ENCODE measurements at places on chromosomes 2 and 18.
A peak's percentile ranks its signal among the peaks of the same experiment; 100 is the strongest.

DNA sequence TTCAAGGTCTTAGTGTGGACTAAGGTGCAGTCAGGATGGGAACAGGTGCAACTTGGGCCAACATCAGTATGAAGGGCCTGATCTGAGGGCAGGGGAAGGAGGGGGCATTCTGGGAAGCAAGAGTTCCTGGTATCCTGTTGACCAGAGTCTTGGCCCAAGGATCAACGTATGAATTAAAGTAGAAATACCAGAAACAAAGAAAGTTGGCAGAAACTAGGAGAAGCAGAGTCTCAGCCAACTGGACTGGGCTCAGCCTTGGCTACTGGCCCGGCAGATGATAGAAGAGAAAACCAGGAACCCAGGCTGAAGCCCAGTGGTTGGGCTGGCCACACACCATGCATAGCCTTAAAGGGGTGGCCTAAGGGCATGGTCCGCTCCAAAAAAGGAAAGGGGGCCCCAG, 2.3 kb downstream of the CETN1 start:
- no peak for DNase-seq

DNA sequence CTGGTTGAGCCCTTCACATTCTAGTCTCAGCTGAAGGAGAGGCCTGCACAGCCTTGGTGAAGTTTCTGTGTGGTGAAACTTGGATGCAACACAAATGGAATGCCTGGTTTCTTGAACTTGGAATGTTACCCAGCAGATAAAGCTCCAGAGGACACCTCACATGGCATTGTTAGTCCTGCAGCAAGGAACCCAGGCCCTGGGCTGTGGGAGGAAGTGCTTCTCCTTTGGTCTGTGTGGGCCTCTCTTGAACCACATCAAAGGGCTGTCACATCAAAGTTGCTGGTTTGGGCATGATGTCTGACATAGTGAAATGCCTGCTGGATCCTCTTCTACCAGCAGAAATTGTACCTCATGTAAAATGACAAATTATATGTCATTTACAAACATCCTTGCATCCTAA, 198.5 kb downstream of the FHOD3 start:
- DNase-seq: no peak

DNA sequence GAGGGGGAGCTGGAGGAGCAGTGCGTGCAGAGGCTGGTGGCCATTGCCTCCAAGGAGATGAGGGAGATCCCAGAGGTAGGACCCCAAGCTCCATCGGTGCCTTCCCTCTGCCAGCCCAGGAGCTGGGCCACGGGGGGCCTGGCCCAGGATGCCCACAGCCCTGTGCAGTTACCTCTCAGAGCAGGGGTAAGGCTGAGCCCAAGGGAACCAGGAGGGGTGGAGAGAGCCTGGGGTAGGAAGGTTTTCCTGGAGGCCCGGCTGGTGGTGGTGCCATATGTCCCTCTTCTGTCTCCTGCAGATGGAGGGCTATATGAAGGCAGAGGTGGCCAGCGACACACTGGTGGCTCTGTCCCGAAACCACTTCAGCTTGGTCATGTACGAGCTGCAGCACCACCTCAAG, 11.4 kb downstream of the MROH2A start:
- no peak for DNase-seq

GRCh38 chr2:152468899-152469692, 134.1 kb downstream of the FMNL2 start:
- peak; percentile 51 for DNase-seq

GRCh38 chr2:196131384-196131937, 39.9 kb downstream of the STK17B start:
- DNase-seq: no peak

GRCh38 chr2:69636395-69636794, 7.1 kb downstream of the AAK1 start:
- DNase-seq: no peak

GRCh38 chr2:15776629-15776919, 163.8 kb upstream of the MYCN start:
- no peak for DNase-seq

DNA sequence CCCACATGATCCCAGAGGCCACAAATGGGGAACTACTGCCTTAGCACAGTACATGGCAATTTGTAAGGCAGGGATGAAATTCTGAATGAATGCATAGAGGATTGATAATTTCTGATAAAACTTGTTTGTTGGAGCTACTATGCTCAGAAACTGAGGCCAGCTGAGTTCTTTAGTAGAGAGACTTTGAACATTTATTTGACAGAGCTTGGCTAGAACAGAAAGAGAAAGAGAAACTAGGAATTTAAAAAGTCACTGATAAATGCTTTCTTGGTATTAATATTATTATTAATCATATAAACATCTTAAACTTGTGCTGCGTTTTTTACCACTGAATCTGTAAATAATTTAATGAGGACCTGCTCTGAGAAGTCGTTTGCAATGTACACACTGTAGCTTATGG, 923.7 kb upstream of the CNTNAP5 start:
- no peak for DNase-seq

DNA sequence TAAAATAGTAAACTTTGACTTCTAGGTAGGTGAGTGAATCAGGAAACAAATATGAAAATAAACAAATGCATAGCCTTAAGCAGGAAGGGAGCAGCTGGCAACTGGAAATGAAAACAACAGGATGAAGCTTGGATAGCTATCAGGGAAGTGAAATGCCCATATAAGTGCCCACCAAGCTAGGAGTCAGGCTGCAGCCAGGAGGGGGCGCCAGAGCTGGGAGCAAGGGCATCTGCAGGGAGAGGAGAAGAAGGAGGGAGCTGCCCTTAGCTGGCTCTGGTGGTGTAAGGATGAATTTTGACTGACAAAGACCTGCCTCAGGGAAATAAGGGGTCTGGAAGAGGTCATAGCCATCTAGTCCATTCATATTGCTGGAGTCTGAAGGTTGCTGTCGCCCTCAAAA, 298.3 kb downstream of the TDRD15 start:
- peak; percentile 45 for DNase-seq

DNA sequence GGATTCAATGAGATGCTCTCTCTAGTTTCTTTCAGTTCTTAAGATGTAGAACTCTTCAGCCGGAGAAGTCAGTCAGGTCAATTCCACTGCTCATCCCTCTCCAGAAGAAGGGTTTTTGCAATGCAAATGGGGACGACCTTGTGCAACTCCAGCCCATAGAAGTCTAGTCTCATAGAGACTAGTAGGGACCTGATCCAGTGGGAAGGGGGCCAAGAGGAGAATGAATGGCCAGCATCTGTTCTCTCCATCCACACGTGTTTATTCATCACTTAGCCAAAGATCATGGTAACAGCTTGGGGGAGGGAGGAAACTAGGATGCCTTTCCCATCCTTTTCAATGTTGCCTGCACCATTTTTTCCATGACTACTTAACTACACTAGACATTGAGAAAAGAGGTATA, 120.2 kb downstream of the LAMA3 start:
- no peak for DNase-seq

- no peak for DNase-seq
These were observed 82.9 kb downstream of the GRB14 start for GRCh38 chr2:164538240-164538866.

- DNase-seq: no peak
These were observed 69.8 kb downstream of the CDH19 start for GRCh38 chr18:66534110-66534509.

GRCh38 chr2:219536967-219537366, 6.6 kb downstream of the CHPF start:
- DNase-seq: no peak

DNA sequence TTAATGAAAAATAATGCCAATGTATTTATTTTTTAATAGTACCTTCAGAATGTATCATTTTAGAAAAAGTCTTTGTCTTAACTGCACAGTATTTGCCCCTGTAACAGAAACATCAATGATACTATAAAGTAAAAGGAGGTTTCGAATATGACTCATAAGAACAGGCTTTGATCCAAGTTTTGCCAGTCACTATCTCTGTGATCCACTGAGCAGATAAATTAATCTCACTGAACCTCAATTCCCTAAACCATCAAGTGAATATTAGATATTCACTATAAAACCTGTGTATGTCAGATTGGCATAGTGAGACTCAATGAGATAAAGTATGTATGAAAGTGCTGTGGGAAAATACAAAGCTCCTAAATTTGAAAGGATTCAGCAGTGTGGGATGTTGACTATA, 292.1 kb downstream of the EXOC6B start:
- no peak for DNase-seq

GRCh38 chr18:48007955-48008701, 77.7 kb upstream of the SMAD2 start:
- peak; percentile 29 for DNase-seq

- no peak for DNase-seq
These were observed 53.1 kb downstream of the CTDP1 start for GRCh38 chr18:79732721-79733025.

DNA sequence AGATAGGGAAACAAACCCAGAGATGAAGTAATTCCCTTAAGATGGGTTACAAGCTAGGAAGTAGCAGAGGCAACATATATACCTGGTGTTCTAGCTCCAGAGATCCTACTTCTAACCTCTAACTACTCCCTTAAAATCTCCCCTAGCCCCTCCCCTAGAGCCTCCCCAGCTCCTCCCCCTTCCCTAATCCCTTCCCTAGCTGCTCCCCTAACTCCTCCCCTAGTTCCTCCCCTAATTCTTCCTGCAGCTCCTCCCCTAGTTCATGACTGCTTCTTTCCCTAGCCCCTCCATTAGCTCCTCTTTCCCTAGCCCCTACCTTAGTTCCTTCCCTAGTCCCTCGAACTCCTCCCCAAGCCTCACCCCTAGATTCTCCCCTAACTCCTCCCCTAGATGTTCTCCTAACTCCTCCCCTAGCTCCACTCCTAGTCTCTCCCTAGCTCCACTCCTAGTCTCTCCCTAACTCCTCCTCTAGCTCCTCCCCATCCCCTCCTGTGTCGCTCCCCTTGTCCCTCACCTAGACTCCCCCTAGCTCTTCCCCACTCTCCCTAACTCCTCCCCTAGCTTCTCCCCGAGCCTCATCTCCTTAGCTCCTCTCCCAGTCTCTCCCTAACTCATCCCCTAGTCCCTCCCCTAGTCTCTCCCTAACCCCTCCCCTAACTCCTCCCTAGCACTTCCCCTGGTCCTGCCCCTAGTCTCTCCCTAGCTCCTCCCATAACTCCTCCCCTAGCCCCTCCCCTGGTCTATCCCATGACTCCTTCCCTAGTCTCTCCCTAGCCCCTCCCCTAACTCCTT, 108.9 kb downstream of the CD226 start:
- no peak for DNase-seq

GRCh38 chr18:58609536-58609993, 19.3 kb downstream of the ALPK2 start:
- DNase-seq: no peak

DNA sequence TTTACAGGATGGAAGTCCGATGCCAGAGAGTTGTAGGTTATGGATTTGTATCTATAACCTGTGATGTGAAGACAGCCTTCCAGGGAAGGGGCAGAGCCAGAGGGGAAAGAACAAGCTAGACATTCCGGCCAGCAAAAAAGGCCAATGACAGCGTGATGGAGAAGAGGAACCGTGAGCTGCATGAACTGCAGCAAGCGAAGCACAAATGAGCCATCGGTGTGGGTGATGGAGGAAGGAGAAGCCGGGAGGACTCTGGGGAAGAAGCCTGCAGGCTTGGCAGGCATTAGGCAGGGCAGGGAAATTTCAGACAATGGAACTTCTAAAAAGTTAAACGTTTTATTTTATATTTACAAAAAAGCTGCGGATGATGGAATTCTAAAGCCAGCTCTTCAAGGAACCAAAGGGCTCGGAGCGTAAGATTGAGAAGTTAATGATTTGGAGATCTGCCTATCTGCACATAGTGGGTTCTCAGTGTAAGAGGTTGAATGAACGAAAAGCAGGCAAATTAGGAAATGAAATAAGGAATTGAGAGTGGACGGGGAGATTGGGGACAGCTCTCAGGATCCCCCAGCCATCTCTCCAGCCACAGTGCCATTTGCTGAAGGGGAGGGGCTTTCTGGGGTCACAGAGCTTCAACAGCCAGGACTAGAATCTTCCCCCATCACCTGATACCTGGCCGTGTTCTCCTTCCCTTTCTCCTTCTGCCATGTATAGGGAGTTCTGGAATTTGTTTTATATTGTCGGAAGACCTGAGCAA, 28.4 kb downstream of the NGEF start:
- no peak for DNase-seq

GRCh38 chr2:134783912-134784311, 54.5 kb upstream of the ACMSD start:
- DNase-seq: no peak

- no peak for DNase-seq
These were observed 1490.0 kb upstream of the NXPH2 start for GRCh38 chr2:140270224-140270623.

- DNase-seq: no peak
These were observed 110.6 kb downstream of the C2orf74 start for GRCh38 chr2:61272421-61273070.

GRCh38 chr18:23765931-23766330, 76.7 kb downstream of the LAMA3 start:
- no peak for DNase-seq

Measured in SW 1271 (cell line).